ENCODE measurements at places on chromosomes 3 and 15.

- no peak for DNase-seq
These were observed 1.7 kb downstream of the RORA start for GRCh38 chr15:61227269-61227949.

GRCh38 chr15:22955544-22956119, 24.5 kb downstream of the CYFIP1 start:
- DNase-seq: peak; percentile 67

GRCh38 chr3:78847603-78848002, 920.2 kb downstream of the ROBO1 start:
- no peak for DNase-seq

DNA sequence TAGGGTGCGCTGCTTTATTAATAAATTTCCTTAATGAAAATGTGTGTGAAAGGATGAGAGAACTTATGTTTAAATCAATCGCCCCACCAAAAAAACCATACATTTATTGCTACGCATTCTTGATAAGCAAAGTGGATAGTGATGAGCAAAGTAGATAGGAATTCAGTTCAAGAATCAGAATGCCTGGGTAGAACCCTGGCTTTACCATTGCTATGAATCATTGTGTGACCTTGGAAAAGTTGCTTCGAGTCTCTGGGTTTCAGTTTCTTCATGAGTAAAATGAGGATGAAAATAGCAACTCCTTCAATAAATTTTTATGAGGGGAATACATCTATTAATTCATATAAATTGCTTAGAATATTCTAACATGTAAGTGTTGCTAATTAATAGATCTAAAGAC, 2.6 kb upstream of the ALCAM start:
- DNase-seq: no peak

DNA sequence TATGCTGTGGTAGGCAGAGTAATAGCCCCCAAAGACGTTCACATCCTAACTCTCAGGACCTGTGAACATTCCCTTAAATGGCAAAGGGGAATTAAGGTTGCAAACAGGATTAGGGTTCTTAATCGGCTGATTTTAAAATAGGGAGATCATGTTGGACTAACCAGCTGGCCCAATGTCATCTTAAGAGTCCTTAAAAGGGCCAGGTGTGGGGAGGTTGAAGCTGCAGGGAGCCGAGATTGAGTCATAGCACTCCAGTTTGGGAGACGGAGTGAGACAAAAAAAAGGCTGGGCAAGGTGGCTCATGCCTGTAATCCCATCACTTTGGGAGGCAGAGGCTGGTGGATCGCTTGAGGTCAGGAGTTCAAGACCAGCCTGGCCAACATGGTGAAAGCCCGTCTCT, 1.6 kb upstream of the FLNB start:
- DNase-seq: no peak

DNA sequence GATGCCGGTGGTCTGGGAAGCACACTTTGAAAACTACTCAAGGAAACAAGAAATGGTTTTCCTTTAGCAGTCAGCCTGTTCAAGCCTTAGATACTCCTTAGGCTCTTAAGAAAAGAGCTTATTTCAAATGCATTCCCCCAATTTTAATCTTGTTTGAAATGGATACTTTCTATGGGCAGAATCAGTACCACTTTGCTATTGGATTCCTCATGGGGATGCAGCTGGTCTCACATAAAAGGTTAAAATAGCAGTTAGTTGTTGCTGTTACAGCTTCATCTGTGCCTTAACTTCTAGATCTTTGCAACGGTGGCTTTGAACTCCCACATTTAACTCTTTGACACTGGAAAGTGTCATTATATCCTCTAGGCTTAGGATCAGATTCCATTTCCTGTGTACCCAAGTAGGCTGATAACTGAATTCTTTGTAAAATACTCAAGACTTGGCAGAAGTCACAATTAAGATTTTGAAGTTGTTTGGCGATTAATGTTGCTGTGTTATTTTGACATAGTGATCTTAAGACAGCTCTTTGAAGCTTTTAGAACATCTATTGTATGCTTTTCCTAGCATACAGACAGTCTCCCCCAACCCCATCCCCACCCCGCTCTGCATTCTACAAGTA, 2.2 kb downstream of the THBS1 start:
- DNase-seq: no peak

DNA sequence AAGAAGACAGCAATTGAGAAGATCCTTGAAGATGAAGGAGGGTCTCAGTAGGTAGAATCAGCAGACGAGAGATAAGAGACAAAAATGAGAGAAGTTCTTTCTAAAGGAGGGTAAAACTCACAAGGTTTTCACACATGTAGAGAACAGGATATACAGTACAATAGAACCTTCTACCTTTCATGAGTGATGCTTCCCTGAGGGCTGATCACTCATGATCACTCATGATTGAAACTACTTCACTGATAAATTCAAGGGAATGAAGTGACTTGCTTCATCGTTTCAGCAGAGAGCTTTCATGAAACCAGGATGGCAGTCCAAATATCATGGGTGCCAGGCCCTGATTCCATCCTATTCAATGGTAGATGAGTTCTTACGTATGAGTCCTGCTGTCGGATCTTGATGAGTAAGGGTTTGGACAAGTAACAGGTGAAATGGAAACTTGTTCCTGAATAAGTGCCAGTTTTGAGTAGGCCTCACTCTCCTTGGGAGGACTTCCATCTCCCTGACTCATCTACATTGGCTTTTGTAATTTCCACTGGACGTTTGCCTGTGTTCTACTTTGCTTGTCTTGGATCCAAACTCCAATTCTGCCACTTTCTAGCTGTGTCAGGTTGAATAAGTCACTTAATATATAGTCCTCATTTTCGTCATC, 9.6 kb upstream of the CLDN16 start:
- DNase-seq: no peak

GRCh38 chr3:52370531-52370930, 54.4 kb downstream of the DNAH1 start:
- no peak for DNase-seq

DNA sequence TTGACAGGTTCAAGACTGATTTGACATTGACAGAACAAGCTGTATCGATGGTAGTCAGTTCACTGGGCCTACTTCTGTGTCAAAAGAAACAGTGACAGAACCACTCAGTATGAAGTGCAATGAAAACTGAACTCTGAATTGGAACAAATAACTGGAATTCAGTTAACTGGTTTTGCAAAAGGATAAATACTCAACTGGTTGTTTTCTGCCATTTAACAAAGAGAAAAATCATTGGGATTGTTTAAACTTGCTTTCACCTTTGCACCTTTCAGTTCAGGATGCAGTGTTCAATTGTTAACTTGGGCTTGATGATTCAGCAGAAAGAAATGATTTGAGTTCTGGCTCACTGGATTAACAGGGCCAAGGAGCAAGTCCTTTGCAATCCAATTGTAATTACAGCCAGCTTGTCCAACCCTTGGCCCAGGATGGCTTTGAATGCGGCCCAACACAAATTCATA, 4.9 kb downstream of the BTD start:
- DNase-seq: no peak

DNA sequence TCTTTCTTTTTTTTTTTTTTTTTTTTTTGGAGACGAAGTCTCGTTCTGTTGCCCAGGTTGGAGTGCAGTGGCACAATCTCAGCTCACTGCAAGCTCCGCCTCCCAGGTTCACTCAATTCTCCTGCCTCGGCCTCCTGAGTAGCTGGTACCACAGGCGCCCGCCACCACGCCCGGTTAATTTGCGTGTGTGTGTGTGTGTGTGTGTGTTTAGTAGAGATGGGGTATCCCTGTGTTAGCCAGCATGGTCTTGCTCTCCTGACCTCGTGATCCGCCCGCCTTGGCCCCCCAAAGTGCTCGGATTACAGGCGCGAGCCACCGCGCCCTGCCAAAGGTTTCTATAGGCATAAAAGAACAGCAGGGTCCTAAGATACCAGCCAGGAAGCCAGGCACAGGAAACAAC, 261.0 kb upstream of the CCDC54 start:
- no peak for DNase-seq

- DNase-seq: no peak
These were observed 36.0 kb upstream of the ULK4 start for GRCh38 chr3:41997702-41998550.

GRCh38 chr3:148951599-148952361, 39.6 kb upstream of the GYG1 start:
- no peak for DNase-seq

DNA sequence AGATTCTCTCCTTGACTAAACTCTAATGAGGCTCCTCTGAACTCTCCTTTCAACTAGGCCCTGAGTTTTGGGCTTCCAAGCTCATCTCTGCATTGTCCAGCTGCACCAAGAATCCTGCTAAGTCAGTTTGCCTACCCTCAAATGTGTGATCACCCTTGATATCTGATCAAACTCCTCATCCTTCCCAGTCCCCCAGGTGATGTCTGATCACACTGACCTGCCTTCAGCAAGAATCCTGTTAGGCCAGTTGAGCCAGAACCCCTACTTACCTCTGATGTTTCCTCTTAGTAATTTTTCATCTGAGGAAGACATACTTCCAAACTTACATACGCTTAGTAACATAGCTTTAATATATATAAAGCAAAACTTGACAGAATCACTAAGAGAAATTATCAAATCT, 28.8 kb downstream of the SUMF1 start:
- DNase-seq: no peak

DNA sequence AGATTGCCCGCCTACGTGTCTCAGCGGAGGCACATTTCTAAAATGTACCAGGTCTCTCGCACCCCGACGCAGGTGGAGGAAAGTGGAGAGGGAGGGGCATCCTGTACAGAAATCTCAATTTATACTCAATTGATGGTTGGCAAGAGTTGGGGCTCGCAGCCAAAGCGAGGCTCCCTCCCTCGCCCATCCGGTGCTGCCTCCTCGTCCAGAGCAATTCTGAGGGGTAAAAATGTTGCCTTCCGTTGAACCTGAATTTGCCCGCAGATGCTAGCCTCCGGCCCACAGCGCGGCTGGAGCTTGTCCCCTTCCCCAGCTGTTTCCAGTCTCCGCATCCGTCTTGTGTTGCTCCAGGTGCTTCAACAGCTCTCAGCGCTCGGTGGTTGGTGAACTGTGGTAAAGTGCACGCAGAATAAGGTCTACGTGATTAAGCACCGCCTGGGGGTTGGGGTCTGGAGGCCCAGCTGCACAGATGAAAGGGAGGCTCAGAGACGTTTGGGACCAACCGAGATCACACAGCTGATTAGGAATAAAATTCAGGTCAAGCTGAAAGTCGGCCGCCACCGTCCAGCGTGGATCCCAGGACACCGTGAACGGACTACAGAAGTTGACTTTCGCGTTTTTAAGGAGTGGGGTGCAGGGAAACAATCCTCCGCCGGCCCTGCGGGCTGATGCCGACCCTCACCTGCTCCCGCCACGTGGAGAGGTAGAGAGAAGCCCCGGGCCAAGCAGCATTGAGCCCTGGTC, 846 bp upstream of the POLG start:
- DNase-seq: no peak

GRCh38 chr15:97929456-97930229, 30.9 kb upstream of the ARRDC4 start:
- DNase-seq: no peak

DNA sequence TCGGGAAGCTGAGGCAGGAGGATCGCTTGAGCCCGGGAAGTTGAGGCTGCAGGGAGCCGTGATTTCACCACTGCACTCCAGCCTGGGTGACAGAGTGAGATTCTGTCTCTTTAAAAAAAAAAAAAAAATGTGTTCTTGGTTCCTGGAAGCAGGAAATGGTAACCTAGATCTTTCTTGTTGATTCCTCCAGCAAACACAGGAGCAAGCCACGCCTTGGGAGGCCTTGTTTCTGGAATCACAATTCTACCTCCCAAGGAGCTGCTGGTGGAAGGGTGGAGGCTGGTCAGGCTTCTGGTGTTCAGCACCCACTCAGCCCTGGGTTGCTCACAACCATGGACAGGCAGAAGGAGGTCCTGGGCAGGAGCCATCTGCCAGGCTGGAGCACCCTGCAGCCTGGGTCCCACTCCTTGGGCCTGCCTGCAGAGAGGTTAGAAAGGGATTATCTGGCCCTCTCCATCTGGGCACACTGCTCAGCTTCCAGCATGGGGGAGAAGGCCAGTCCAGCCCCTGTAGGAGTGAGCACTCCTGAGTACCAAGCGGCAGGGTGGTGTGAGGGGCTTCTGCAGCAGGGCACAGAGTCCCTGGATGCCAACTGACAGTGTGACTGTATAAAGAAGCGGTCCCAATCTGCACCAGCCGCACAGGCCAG, 65.6 kb downstream of the ABTB1 start:
- peak; percentile 33 for DNase-seq

DNA sequence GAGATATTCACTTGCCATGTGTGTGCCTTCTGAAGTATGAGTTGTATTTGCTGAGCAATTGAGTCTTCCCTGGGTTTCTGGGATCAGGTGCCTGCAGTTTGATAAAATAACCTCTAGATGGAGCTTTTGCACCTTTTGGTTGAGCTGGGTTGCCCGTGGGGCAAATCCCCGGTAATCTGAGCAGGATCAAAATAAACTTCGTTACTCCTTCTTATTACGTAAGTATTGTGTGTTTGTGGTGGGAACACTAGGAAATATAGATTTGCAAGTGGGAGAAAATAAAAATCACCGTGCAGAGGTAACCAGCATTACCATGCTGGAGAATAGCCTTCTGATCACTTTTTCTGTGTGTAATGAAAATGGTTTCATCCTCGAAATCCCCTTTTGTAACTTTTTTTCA, 277.4 kb upstream of the NR2E3 start:
- no peak for DNase-seq

DNA sequence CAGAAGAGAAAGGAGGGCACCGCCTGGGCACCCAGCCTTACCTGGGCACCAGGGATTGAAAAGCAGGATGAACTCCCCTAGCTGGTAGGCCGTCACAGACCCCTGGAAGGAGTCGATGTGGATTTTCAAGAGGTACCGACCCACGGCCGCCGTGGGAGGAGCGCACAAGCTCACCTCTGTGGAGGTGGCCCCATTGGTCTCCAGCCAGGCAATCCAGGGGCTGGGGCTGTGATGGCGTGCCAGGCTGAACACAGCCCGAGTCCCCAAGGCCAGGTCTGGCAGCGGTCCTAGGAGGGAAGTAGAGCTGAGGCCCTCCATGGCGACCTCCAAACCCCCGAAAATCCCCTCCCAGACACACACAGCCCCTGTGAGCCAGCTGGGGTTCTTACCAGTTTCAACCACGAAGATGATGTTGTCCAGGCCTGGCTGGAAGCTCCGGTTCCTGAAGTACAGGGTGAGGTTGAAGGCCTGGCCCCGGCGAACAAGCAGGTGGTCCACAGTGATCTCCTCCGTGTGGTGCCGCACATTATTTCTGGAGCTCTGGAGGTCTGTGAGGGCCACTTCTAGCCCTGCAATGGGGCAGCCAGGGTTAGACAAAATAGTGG, 6.6 kb downstream of the TGM5 start:
- DNase-seq: no peak

DNA sequence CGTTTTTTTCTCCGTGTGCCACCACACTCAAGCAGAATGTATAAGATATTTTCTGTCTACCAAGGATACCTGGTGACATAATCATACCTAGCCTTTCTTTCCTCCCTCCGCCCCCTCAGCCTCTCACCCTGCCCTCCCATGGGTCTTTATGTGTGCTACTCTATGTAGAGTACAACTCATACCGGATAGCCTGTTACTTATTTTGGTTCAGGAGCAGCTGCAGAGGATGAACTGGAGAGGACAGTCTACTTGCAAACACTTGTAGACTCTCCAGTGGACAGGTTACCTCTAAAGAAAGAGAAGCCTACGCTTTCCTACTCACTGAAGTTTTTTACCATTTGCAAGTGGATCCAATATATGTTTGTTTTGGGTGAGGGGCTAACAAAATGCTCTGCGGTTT, 345.9 kb upstream of the TPRG1 start:
- DNase-seq: no peak

Data from RWPE2 (cell line).